NCI-H2171 treated with DMSO at 0.1 percent for 48 hours (cell line): ENCODE measurements at places on chromosomes 12 and 14.

GRCh38 chr12:6340032-6340638 lies 1.7 kb downstream of the TNFRSF1A start:
- DNase-seq: no peak

DNA sequence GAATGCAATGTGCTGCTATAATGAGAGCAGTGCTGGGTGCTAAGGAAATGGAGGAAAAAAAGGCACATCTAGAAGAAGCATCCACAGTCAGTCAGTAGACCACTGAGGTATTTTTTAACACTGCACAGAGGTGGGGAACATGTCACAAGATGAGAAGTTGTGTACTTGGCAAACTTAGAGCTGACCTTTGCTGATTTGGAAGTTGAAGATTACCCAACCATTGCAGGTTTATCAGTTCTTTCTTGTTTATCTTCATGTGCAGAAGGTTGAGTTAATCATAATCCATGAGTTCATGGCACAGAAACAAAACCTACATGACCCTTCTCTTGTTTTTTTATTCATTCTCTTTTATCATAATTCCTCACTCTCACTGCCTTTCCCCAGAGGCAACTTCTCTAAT lies 3.2 kb upstream of the PAH start:
- DNase-seq: no peak

DNA sequence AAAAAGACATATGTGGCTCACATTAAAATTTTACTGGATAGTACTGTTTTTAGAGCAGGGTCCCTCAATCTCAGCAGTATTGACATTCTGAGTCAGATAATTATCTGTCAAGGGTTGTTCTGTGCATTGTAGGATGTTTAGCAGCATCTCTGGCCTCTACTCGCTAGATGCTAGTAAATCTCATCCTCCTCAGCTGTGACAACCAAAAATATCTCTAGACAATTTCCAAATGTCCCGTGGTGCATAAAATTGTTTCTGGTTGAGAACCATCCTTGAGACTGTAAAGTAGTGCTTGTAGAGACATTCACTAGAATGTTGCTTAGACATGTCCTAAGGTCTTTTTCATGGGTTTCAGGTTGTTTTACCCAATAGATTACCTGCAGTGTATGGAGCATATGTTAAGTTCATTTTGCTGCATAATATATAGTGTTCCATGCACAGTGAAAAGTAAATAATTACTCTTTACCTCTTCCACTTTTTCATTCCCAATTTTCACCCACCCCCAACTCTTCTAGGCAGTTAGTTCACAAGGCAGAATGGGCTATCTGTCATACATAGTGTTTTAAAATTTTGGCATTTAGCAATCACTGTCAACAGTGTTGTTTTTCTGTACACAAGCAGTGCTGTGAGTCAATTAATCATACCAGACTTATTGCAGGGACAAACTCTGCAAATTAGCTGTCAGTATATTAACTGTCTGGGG lies 200.2 kb upstream of the SLC38A2 start:
- no peak for DNase-seq

DNA sequence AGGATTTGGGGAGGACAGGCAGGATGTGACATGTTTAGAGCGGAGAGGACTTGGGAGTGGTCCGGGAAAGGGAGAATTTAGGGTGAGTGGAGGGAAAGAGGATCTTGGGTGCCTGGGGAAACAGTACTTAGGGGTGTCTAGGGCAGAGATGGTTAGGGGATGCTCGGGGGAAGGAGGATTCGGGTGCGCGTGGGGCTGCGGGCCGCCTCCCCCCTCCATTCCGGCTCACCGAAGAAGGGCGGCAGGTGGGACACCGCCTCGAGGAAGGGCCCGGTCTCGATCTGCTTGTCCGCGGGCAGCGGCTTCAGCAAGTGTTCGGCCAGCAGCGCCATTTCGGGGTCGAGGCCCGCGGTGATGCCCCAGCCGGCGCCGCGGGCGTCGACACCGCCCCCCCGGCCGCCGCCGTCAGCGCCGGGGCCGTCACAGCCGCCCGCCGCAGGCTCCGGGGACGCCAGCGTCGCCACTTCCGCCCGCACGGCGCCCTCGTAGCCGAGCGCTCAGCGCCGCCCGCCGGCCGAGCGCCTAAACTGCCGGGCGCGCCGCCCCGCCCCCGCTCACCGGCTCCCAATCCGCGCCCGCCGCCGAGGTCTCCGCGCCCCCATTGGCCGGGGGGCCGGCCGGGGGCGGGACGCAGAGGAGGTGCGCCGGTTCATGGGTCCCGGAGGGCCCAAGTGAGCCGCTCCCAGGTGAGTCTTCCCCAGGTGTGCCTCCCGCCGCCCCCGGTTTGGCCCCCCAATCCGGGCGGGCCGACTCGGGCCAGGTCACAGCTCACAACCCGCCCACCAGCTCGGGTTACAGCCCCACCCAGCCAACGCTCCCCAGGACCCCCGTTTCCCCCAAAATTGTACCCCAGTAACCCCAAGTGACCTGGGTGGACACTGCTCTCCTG lies at the start of gene GLTP:
GLTP (minus strand) TSS at position 499 of the 889 bp plus-strand sequence; CDS start at position 332, 167 bp downstream.
- peak; percentile 82 for DNase-seq

DNA sequence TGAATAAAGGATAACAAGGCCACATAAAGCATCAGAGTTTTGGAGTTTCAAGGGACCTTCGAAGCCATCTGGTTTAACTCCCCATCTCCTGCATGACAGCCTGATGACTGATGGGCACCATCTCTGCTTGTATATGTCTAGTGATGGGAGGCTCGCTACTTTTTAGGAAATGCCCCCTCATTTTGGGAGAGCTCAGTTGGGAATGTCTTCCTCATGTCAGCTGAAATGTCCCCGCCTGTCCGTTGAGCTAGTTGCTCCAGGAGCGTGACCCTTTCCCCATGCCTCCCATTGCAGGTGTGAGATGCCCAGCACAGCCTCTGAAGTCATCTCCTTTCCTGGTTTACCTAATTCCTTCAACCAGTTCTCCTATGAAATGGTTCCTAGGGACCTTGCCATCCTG lies 69.6 kb upstream of the CAPRIN2 start:
- no peak for DNase-seq

- DNase-seq: no peak
These were observed 22.6 kb upstream of the LUM start for GRCh38 chr12:91133871-91134270.

- DNase-seq: no peak
These were observed 2.6 kb upstream of the EVL start for GRCh38 chr14:100062590-100062989.

GRCh38 chr14:100556936-100557505 lies 30.2 kb downstream of the BEGAIN start:
- DNase-seq: no peak

GRCh38 chr12:106841510-106842302 lies 67.2 kb downstream of the RIC8B start:
- DNase-seq: peak; percentile 53

DNA sequence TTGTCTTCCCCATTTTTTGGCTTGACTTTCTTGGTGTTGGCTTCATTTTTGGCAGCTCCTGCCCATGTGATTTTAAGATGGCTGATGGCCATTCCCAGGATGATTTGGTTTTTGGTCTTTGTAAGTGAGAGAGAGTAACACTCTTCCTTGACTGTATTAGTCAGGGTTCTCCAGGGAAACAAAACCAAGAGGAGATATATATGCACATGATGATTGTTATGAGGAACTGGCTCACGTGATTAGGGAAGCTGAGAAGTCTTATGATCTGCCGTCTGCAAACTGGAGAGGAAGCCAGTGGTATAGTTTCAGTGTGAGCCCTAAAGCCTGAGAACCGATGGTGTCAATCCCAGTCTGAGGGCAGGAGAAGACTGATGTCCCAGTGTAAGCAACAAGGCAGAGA lies 146.6 kb downstream of the NRXN3 start:
- no peak for DNase-seq

GRCh38 chr12:48997719-48998496 lies 1.3 kb downstream of the DDN start:
- no peak for DNase-seq

GRCh38 chr12:49821373-49822287 lies 6.6 kb downstream of the NCKAP5L start:
- no peak for DNase-seq

GRCh38 chr12:125222876-125223275 lies 157.6 kb downstream of the AACS start:
- no peak for DNase-seq
